AG09319 (cell line): ENCODE measurements at places on chromosomes 11 and 22.

DNA sequence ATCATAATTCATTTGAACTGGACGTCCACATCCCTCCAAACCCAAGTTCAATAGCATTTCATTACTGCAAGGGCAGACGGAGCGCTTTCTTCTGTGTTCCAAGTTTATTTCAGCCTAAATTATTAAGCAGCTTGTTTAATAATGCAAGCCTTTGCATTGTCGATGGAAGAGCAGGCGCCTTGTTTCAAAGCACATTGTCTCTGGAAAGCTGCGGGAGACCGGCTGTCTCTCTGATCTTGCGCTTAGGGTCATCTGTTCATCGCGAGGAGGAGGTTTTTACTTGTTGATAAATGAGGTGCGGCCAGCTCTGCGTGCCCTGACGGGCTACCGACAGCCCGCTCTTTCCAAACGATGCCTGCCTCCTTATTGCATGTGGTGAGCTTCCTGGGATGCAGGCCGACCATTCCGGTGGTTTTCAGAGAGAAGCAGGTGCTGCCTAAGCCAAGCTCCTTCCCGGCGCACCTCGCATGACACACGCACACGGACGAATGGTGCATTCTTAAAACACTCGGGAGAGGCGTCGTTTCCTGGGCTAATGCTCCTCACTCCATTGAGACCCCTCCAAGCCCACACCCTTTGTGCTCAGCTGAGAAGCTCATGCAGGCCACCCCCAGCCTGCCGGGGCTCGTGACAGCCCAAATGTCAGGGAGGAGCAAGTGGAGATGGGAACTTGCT is 456.9 kb downstream of the BRD1 start:
- no peak for DNase-seq

DNA sequence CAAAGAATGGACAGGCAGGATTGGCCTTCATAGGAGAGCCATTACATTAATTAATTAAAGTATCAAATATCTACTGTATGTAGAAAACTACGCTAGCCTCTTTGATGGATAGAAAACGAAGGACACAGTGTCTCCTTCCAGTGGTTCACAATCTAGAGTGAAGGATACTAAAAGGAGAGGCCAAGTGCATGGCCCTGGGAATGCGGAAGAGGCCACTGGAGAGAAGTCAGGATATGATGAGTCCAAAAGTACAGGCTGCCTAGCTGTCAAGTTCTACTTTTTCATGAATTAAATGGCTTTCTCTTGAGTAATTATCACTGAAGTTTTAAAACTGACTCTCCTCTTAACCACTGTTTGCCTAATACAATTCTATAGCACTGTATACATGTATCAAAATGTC is 41.9 kb downstream of the ATG16L2 start:
- DNase-seq = no peak

DNA sequence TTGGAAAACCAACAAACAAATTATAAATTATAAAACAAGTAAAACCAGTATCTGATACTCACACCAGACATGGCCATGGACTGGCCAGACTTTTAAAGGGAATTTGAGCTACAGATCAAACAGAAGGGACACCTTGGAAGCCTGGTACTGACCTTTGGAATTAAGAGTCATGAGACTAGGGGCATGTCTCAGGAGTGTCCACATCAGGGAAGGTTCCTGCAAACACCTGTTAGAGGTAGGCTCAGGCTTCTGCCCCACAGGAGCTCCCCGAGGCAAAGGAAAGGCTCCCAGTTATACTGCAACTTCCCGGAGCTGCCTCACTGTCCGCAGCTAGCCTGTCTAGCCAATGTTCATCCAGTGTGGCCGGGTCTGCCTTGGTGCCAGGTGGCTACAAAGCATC is 290.1 kb downstream of the BUD13 start:
- DNase-seq = no peak

DNA sequence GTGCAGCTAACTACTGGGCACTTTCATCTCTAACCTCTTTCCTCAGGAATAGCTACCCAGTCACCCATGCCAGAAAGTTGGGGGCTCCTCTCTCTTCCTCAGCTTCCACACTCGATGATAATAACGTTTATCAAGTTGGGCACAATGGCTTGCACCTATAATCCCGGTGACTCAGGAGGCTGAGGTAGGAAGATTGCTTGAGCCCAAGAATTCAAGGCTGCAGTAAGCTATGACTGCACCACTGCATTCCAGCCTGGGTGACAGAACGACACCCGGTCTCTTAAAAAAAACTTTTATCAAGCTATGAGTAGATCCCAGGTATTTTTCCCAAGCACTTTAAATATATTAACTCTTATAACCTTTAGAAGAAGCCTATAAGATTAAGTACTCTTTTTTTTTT is 2.0 kb downstream of the SF3A1 start:
- no peak for DNase-seq
